ENCODE measurements at places on chromosomes 6 and 20.

DNA sequence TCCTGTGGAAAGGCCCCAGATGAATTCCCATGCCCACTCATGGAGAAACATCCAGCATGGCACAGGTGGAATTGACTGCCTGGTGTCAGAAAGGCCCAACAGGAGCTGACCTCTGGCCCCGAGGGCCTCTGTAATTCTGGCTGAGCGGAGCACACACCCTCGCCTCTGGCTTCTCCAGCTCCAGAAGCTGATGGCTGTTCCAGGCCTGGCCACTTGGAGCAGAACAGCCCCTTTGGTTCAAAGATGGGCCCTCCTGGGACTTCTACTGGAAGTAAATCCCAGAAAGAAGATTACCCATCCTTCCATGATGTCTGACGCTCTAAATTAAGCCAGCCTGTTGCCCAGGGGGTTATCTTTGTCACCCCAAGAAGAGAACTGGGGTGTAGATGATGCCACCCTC, 275.1 kb upstream of the CDH4 start:
- DNase-seq, result no peak

DNA sequence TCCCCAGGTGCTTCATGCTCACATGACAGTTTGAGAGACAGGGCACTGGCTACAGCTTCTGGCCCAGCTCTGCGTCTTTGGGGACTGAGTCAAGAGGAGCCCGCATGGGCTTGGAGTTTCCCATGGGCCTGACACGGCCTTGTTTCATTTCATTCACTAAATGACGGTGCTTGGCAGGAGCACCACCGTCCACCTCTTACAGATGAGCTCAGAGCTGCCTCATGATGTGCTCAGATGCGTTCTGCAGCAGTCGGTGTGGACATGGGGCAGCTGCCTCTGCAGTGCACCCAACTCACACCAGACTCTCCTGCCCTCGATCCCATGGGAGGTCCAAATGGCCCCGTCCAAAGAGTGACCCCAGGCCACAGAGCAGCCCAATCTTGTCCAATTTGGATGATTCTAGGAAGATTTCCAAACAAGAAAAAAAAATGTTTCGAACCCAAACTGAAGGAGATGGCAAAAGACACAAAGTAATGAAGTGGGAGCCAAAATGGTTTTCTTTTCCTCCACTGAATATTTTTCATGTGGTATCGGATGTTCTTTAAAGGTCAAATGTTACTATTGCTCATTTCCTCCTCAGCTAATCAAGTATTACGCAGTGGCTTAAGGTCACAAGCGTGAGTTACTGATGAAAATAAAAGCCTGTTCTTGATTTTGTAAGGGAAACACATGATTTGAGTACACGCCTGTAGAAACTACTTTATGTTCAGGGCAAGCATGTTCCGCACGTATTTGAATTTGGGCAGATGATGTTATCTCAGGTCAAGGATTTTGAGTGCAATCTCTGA, 524.2 kb downstream of the CDH26 start:
- DNase-seq, result no peak

DNA sequence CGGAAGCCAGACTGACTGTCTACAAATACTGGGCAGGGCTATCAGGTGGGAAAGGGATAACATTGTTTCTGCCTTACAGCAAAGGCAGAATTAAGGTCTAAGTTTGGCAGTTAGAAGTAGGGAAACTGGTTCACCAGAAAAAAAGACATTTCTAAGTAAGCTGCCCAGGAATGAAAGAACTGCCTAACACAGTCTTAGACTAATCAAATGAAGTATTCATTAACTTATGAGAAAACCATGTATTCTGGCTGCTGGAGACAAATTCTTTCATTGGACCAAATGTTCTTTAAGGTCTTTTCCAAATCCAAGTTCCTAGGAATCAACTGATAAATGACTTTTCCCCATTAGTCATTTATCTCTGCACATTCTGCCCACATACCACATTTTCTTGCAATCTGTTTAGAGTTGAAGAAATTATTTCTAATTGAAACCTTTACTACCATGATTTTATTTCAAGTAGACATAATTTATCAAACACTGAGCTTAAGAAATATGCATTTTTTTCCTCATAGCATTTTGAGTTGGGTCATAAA, 120.3 kb upstream of the OGFRL1 start:
- DNase-seq, result no peak

GRCh38 chr6:3410385-3411360, 46.2 kb downstream of the SLC22A23 start:
- no peak for DNase-seq

DNA sequence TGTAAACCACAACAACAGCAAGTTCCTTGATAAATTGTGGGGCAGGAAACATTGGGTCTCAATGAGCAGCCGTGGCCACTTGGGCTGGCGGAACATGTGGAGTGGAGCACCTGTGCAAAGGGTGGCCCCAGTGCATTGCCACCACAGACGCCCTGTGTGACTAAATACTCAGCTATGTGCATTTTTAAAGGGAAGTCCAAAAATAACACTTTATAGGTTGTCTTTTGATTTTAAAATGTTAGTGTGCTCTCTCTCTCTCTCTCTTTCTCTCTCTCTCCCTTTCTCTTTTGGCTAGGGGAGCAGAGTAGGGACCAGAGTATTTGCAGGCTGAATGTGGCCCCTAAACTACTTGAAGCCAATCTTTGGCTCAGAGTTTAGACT, 236.3 kb downstream of the BCAS1 start:
- no peak for DNase-seq

Data from esophagus squamous epithelium (tissue), 5 donors.